ENCODE measurements at places on chromosomes 7 and 10.

DNA sequence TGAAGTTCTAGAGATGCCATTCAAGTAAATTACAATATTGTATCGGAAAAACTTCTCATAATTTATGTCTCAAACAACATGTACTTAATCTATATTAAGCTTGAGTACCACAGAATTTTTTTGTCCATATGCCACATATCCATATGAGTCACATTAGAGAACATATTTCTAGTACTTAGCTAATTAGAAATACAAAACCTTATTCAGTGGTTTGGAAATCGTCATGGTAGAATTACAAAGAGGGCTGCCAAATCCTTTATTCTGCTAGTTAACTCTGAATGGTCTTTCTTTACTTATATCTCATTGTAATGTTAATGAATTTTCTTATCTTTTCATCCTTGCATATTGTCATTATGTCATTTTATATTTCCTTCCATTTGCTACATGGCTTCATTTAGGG, 9.0 kb upstream of the VIM start:
- no peak for DNase-seq

GRCh38 chr10:48964038-48964437, 24.4 kb upstream of the LRRC18 start:
- no peak for DNase-seq

DNA sequence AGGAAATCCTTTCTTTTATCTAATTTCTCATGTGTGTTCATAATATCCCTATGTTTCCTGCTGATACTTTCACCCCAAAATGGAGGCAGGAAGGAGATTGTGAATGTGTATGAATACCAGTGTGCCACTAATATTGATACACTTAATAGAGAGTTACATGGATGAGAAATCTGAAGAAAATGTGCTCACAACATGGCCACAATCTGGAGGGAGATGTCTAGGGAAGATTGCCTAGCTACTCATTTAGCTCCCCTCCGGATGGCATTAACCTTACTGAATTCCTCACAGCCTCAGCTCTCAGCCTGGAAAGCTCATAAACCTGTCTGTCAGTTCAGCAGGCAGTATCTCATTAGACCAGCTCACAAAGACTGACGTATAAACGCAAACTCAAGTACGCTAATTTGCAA, 23.4 kb upstream of the DMTF1 start:
- DNase-seq, result no peak

GRCh38 chr10:44036425-44036824, 348.5 kb downstream of the CXCL12 start:
- DNase-seq, result no peak

GRCh38 chr10:132168571-132169030, 18.1 kb upstream of the DPYSL4 start:
- DNase-seq, result no peak

- DNase-seq, result no peak
Observed at GRCh38 chr7:8605221-8605620, 171.8 kb downstream of the NXPH1 start.

DNA sequence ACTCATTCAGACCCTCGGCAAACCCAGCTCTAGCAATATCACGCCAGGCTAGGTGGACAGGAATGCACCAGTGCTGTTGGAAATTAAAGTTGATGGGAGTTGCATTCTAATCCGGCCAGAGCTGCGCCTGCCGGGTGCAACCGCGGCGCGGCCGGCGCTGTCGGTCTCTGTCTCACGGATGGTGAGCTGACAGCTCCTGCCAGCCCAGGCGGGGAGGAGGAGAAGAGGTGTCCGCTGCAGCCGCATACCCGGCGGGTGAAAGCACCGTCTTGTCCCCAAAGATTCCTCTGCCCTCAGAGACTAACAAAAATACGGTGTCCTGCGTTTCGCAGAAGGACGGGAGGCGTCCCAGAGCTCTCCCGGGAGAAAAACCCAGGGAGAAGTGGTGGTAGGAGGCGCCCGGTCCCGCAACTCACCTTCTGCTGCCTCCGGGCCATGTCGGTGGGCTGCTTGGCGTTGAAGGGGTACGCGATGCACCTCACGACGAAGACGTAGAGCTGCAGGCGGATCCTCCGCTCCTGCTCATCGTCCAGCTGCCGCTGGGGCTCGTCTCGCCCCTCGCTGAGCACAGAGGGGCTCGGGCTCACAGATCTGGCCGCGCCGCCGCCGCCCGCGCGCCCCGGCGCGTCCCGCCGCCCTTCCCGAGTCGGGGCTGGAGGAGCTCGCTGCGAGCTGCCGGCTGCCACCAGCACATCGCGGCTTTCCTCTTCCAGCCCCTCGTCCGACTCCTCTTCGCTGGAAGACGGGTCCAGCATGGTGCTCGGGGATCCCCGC, 490 bp downstream of the CADPS2 start:
- DNase-seq, result no peak

DNA sequence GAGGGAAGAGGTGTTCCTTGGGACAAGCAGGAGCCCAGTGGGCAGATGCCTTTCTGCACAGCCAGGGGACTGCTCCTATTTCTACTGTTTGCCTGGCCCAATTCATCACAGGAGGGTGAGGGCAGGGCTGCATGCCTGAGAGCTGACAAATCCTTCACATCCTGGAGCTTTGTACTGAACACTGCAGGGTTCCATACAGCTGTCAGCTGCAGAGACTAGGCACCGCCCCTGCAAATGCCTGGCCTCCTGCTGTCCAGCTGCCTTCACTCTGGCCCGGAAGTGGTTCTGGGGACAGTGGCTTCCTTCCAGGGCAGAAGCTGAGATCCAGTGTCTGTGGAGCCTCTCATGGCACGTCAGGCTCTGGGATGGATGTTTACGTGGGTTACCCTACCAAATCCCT, 470.7 kb downstream of the DNAJB6 start:
- DNase-seq, result no peak

DNA sequence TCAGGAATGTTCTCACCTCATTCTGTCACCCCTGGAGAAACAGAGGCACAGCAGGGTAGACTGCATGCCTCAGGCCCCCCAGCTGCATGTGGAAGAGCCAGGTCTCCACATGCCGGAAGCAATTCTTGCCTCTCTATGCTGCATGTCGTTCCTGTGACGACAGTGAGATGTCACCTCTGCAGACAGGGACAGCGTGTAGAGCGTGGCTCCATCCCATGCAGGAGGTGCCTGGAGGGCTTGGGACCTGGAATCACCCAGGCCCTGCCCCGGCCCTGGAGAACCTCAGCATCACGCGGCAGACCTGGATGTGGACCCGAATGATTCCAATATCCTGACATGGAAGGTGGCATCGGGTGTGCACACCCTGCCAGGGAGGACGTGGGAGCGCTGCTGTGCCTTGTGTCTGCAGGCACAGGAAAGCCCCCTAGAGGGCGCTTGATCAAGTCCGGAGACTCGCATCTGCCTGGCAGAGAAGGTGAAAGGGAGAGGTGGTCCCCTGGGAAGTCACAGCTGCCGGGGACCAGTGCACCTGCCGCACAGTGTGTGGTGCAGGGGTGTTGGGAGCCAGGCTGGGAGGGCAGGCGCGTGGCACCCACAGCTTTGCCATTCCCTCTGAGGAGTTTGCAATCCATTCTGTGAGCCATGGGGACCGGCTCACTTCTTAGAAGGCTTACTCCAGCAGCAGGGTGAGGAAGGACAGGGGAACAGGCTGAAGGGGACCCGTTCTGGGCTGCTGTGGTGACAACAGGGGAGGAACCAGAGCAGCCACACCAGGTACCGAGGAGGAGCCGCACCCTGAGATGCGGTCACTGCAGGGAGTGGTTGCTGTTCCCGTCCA, 45.3 kb upstream of the EN2 start:
- DNase-seq, result no peak

DNA sequence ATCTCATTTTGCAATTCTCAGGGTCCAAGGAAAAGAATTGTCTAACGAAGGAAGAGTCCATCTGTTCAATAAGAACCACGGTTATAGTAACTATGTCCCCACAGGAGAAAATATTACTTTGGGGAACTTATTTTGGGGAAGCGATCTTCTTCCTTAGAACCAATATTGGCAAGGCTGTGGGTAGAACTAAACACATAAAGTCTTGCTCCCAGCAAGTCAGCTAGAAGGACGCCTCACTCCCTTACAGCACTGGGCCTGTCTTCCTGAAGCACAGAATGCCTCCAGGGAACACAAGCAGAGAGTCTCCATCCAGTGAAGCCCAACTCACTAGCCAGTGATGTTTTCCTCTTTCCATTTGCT, 30.2 kb downstream of the C10orf71 start:
- no peak for DNase-seq

DNA sequence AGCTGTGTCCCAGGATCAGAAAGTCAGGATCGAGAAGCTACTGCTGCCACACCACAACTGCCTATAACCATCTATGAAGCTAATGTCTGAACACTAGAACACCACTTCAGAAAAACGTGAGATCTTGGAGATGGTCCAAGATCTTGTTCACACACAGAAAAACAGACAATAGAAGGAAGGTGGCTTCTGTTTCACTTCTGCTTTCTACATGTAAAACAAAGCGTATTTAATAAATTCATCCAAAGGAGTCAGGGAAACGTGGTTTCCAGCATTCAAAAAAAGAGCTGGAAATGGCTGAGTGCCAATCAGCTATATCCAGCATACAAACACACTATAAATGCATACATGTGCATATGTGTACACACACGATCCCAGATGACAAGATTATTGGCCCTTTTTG, 70.2 kb upstream of the CCDC71L start:
- DNase-seq, result peak; percentile 76

- no peak for DNase-seq
Observed at GRCh38 chr7:48083114-48083830, 5.8 kb upstream of the UPP1 start.

DNA sequence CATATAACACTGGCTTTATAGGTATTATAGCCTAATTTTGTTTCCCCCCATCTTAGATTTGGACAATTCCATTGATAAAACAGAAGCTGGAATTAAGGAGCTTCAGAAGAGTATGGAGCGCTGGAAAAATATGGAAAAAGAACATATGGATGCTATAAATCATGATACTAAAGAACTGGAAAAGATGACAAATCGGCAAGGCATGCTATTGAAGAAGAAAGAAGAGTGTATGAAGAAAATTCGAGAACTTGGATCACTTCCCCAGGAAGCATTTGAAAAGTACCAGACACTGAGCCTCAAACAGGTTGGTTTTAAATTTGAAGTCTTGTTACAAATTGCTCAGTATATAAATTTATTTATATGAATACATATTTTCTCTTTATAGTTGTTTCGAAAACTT, 34.1 kb downstream of the SMC3 start:
- DNase-seq, result no peak

GRCh38 chr10:1418031-1418550, 319.2 kb downstream of the ADARB2 start:
- DNase-seq, result no peak

- no peak for DNase-seq
Observed at GRCh38 chr7:46152696-46153095, 231.6 kb upstream of the IGFBP3 start.

DNA sequence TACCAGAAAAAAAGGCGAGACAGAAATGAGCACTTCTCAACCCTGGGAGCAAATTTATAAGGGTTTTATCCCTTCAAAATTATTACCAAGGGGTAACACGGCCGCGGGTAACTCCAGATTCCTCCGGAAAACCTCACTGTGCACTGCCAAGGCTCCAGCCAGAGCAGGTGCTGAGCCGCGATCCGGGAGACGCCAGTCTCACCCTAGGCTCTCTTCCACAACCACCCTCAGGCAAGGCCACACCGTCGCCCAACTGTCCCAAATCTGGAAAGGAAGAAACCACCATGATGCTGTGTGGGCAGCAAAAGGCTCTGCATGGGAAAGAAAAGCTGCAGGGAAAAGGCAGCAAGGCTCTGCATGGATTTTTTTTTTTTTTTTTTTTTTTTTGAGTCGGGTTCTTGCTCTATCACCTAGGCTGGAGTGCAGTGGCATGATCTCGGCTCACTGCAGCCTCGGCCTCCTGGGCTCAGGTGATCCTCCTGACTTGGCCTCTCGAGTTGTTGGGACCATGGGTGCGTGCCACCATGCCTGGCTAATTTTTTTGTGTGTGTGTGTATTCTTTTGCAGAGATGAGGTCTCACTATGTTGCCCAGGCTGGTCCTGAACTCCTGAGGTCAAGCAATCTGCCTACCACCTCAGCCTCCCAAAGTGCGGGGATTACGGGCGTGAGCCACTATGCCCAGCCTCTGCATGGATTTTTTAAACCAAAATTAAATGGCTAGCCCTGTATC, 39.0 kb downstream of the MAD1L1 start:
- no peak for DNase-seq

DNA sequence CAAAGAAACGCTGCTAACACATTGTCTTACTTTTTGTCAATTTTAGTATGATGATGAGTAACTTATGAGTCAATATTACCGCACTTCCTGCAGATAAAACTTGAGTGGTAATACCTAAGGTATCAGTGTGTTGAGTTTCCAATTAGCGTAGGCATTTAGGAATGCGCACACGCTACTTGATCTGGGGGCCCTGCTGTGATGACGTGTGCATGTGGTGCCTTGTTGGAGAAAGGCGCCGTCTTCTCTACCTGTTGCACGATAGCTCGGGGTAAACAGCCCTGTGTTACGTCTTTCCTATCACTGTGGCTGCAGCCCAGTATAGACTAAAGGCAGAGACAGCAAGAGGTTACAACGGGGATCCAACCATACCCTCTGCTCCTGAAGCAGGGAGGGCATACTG, 476.8 kb upstream of the ADARB2 start:
- no peak for DNase-seq

GRCh38 chr7:23473844-23474093, 3.5 kb upstream of the IGF2BP3 start:
- DNase-seq, result no peak

DNA sequence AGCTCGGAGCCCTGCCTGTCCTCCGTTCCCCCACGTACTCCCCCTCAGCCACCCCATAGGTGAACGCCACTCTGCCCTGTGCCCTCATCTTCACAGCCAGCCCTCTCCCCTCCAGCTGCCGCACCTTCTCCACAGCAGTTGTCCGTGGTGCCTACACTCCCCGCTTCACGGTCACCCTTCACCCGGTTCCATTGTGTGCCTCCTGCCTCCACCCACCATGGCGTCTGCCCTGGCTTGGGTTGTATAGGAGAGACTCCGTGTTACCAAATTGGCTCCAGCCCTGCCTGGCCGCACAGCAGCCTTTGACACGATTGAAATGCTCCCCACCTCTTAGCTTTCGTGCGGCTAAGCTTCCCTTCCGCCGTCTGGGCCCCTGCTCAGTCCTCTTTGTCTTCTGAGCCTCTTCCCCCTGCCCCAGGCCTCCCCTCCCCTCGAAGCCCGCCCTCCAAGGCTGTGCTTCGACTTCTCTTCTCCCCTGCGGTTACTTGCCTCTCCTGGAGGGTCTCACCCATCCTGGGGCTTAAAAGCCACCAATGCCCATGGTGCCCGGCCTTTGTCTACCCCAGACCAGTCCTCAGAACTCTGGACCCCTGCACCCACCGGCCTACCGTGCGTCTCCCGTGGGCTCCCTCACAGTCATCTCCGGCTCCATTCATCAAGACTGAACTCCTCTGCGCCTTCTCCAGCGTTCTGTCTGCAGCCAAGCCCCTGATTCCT, 18.5 kb upstream of the NODAL start:
- DNase-seq, result no peak

DNA sequence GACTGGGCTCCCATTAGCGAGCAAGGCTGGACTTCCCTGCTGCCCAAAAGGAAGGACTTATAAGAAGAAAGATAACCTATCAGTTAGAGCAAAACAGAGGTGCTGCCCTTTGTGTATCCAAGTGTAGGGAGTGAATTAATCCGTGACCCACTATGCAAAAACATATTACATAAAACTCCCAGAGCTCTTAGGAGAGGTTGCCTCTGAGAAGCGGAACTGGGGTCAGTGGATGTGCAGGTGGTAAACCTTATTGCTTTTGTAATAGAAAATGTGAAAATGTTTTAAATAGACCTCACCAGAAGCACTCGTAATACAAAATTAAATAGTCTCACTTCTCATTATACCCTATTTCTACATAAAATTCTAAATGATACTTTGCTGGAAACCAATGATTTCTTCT, 17.1 kb upstream of the IL6 start:
- no peak for DNase-seq
